ENCODE measurements at places on chromosomes 13 and 19.

DNA sequence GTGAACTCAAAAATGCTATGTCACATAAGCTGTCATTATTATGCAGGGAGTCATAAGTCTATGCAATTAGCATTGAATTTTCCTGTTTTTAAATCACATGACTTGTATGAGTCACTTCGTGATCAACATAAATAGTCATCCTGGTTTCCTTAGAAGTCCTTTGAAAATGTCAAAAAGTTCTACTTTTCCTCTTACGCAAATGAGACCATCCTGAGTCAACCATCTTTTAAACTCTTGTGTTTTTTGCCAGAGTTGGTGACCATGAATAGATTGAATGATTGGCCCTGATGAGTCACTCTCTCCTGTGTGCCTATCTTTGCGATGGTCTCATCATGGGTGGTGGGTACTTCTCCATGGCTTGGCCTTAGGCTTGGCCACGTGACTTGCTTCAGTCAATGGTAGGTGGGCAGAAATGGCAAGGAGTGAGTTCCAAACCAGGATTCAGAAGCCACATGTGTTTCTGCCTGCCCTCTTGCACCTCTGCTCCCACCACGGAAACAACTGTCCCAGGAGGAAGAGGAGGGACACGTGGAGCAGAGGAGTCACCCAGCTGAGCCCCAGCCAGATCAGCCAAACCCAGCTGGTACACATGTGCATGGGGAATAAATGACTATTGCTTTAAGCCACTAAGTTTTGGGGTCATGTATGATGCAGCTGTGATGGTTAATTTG, 123.5 kb upstream of the CACNA1A start:
- DNase-seq, result no peak

GRCh38 chr13:104045907-104046306, 979.7 kb upstream of the SLC10A2 start:
- no peak for DNase-seq

DNA sequence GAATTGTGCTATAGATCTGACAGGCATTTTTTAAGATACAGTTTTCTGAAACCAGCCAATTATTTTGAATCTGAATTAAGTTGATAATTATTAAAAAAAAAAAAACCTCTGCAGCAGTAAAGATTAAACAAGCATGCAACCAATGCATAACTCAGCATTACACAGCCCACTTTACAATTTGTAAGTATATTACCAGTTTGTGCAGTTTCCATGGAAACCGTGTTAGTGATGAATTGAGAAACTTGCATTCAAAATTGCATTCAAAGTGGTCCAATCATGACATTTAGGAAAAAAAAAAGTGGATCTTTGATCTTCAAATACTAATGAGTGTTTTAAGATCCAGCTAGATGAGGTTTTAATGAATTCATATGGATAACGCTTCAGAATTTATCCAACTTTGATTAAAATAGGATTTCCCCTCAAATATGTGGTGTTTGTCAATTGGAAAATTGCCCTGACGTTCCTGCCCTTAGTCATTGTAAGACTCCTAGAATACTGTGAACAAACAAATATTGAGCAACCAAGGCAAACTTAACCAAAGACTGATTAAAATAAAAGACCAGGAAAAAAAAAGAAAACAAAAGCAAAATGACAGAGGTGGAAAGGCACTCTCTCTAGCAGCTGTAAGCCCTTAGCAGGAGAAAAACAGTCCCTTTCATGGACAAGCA, 314.8 kb upstream of the MAB21L1 start:
- no peak for DNase-seq

DNA sequence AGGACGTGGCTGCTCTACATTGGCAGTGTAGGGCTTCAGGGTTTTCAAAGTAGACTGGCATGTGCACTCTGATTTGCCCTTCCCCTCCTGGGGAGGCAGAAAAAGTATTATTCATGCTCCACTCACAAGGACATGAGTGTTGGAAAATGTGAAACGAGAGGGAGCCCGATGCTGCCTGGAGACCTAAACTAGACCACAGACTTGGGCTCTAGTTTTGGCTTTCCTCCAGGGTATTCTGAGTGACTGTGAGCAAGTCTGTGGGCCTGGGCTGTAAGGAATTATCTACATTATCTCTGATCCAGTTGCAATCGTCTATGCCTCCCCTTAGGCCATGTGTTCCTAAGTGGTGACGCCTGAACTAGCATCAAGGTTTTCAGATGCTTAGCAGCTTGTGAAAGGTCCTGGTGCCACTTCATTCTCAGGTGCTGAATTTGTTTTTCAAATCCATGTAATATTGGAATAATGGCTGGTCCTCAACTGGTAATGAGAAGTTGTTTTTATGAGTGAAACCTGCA, 55.0 kb downstream of the MRPL57 start:
- DNase-seq, result no peak

- no peak for DNase-seq
These were observed 146.8 kb downstream of the IER2 start for GRCh38 chr19:13297023-13297422.

DNA sequence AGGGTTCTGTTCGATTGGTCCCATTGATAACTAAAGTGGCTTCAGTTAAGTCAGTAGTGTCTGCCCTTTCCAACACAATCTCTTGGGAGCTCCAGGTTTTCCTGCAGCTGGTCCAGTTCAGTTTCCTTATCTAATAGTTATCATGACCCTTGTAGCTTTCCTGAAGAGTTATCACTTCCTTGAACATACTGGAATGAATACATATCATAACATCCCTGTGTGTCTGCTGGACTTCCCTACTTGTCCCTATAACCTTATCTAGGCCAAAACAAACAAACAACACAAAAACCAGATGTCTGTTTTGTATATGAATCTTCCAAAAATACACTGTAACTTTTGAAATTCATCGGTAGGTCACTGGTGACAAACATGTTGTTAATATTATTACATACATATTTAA, 167.6 kb downstream of the DCT start:
- no peak for DNase-seq

- DNase-seq, result no peak
These were observed 268.5 kb downstream of the MYO16 start for GRCh38 chr13:108897955-108898354.

GRCh38 chr19:11435833-11436313, 438 bp downstream of the PRKCSH start:
- DNase-seq, result no peak

GRCh38 chr19:12828494-12828893, 5.9 kb downstream of the RTBDN start:
- no peak for DNase-seq

GRCh38 chr13:31009166-31009565, 76.7 kb downstream of the TEX26 start:
- DNase-seq, result no peak

DNA sequence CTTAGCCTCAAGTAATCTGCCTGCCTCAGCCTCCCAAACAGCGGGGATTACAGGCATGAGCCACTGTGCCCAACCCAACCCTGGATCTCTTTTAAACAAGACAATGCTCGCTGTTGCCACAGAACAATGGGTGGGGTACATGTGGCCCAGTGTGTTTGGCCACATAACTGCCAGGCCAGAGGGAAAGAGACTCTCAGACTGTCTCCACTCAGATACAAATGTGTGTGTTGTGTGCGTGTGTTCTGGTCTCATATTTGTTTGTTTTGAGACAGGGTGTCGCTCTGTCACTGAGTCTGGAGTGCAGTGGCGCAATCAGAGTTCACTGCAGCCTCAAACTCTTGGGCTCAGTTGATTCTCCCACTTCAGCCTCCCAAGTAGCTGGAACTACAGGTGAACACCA, 25.8 kb downstream of the LDLR start:
- DNase-seq, result no peak

DNA sequence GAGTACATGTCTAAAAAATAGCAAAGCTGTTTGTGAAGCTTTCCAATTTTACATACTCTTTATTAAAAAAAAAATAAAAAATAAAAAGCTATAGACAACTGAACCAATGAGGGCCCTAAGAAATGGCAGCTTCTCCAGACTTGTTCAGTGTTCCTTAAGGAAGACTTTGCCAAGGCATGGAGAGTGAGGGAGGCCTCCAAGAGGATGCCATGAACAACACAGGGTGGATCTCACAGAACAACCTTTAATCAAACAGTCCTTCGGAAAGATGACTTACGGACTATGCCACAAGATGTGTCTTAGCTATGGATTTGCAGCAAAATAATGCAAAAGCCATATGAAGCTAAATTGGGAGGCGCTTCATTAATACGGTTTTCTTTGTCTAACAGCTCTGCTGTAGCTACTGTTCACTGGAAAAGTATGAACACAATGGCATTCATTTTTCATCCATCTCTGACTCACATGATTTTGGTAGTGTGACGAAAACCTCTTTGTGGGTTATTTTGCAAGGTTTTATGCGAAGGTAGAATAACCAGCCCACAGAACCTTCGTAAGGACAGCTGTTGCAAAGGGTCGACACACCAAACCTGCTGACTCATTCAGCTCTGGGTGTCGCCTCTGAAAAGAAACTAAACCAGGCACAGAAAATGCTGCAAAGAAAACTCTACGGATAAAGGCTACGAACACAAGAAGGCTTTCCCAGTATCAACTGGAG, 27.7 kb downstream of the EFNB2 start:
- no peak for DNase-seq

DNA sequence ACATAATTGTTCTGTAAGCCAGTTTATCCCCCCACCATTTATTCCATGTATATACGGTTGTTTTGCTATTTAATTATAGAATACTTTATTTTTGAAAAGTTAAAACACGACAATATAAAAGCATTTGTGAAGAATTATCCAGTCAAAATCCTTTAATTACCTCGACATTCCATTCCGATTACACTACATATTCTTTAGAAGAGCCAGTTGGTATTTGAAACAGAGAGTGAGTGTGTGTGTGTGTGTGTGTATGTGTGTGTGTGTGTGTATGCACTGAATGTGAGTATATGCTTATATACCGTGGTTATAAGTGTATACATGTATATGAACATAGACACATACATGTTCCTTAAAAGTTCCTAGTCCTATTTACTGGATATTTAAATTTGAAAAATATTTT, 87.8 kb upstream of the KLF5 start:
- DNase-seq, result no peak

- no peak for DNase-seq
These were observed 93.2 kb downstream of the LHFPL6 start for GRCh38 chr13:39509616-39510315.

DNA sequence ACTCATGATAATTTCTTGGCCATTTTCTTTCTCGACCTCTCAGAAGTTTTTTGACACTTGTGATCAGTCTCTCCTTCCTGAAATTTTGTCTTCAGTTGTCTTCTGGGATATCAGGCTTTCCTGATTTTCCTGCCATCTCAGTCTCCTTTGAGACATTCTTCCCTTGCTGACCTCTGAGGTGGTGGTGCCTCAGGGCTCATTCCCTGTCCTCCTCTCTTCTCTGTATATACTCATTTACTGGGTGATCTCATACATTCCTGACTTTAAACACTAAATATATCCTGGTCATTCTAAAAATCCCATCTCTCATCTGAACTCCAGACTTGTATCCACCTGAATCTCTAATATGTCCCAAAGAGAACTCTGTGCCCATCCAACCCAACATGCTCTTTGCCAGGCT, 31.3 kb upstream of the STARD13 start:
- no peak for DNase-seq

DNA sequence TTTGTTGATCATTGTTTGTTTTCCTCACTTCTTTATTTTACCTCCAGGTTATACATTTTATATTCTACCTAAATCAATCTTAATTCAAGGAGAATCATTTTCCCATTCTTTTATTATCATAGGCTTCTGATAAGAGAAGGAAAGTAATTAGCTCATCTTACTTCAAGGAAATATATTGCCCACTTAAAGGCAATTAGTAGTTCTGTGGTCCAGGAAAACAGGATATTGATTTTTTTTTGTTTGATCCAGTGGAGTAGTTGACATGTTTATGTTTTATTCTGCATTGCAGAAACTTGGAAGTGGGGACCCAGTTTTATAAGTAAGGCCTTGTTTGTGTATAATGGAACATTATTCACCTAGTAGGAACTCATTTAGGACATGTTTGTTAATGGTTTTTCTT, 390.6 kb downstream of the NDFIP2 start:
- no peak for DNase-seq

DNA sequence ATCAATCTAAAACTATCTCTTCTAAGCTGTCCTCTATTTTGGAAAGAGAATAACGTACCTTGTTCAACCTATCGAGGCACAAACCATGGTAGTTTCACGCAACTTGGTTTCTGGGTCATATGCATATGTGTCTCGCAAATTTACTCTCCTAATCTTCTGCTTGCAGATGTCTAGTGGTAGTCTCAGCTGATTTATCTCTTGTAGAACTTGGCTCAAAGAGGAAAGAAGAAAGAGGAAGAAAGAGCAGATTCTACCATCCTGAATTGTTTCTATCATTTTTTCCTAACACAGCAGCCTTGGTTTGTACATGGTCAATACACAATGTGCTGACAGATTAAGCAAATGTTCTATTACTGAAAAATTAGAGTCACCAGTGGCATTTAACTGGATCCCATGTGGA, 282.3 kb downstream of the SPRY2 start:
- no peak for DNase-seq

DNA sequence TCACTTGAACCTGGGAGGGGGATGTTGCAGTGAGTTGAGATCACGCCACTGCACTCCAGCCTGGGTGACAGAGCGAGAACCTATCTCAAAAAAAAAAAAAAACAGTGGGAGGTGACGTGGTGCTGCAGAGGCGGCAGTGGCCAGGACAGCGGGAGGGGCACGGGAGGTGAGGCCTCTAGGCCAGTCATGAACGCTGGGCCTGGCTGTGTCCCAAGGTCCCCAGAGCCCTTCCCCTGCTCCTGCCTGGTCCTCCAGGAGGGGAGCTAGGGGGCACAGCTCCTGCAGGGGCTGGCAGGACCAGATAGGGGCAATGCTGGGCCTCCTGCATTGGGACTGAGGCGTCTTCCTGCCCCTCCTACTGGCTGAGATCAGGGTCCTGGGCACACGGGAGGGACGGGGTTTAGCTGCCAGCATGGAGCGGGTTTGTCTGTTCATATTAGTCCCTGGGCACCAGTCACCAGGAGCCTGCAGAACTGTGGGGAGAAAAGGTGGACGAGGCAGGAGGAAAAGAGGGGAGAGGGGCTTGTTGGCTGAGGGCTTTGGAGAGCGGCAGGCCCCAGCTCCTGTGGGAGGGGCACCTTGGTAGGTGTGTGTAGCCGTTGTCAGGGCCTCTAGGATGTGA, 4.5 kb downstream of the MAP2K7 start:
- no peak for DNase-seq

GRCh38 chr13:24230428-24231072, 70.0 kb downstream of the SPATA13 start:
- no peak for DNase-seq

DNA sequence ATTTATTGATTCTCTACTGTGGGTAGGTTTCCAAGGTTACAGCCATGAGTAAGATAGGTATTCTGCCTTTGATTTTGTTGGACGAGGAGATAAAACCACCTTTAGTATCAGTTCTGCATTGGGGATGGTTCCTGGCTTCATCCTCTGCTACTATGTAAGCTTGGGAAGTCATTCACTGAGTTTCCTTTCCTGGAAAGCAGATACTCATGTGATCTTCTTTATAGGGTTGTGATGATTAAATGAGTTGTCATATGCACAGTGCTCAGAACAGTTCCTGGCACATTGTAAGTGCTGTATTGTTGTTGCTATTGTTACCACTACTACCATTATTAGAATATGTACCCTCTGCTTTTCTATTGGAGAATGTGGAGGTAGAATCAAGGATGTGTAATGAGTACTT, 13.1 kb upstream of the WTIP start:
- DNase-seq, result no peak

- no peak for DNase-seq
These were observed 6.9 kb downstream of the CARM1 start for GRCh38 chr19:10878253-10878652.

- no peak for DNase-seq
These were observed 7.3 kb upstream of the SPACA7 start for GRCh38 chr13:112368883-112369282.

GRCh38 chr19:6472713-6473112, 8.6 kb downstream of the CRB3 start:
- no peak for DNase-seq

GRCh38 chr19:16834747-16835146, 5.5 kb downstream of the SIN3B start:
- no peak for DNase-seq

All from stimulated activated CD8-positive, alpha-beta memory T cell treated with anti-CD3 and anti-CD28 coated beads, Interleukin-12 subunit alpha, Interleukin-12 subunit beta, amount 100 ng/mL, for 1 hour (primary cell).